Upper lobe of left lung (tissue), 6 donors: ENCODE measurements at places on chromosomes 3 and 15. TPM values are rescaled to one million over a fixed set of nuclear protein-coding genes. Genes with fewer than 3 reads are reported as not detected.

Gene FBXL2
- total RNA-seq = 5.6 TPM

Gene IMPG2
- total RNA-seq = 0.20 TPM

Gene GOLGA8G
- not detected for total RNA-seq

Gene CFAP91
- 7.7 TPM for total RNA-seq

Gene TLR9
- total RNA-seq = not detected

Gene TUBGCP4
- 10.0 TPM for total RNA-seq

Gene CKMT1A
- 3.0 TPM for total RNA-seq

Gene OR5K2
- not detected for total RNA-seq

Gene TEX55
- total RNA-seq = not detected
